ENCODE measurements at places on chromosomes 7 and 10. TPM values are rescaled to one million over a fixed set of nuclear protein-coding genes. Genes with fewer than 3 reads are reported as not detected.
A peak's percentile ranks its signal among the peaks of the same experiment; 100 is the strongest.

DNA sequence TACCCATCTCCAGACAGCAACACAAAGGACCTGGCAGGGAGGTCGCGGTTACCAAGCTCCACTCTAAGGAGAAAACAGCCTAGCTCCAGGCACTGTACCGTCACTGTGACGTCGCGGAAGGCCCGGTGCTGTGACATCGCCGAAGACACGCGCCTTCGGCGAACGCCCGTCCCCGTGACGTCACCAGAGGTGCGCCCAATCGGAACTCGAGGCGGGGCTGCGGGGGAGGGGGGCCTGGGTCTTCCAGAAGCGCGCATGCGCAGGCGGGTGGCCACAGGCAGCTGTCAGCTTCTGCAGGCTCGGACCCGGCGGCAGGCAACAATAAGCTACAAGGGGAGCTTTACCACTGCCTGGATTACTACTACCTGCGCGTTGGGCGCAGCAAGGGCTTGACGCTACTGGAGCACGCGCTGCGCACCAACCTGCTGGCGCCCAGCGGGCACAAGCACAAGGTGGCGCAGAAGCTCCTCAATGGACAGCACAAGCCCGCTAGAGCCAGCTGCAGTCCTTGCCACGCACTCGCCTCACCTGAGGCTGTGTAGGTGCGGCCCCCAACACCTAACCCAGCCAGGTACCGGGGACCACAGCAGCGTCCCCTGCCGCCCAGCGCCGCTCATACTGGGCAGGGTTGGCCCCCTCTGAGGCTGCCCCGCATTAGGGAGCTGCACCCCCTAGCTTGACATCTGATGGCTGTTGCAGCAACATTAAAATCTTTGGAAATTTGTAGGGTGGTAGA lies 208.4 kb downstream of the TPST1 start:
- H3K4me1 ChIP-seq: no peaks in the 10 kb centered on the region
- H3K27me3 ChIP-seq: peaks cover 11% of the 10 kb centered on the region

DNA sequence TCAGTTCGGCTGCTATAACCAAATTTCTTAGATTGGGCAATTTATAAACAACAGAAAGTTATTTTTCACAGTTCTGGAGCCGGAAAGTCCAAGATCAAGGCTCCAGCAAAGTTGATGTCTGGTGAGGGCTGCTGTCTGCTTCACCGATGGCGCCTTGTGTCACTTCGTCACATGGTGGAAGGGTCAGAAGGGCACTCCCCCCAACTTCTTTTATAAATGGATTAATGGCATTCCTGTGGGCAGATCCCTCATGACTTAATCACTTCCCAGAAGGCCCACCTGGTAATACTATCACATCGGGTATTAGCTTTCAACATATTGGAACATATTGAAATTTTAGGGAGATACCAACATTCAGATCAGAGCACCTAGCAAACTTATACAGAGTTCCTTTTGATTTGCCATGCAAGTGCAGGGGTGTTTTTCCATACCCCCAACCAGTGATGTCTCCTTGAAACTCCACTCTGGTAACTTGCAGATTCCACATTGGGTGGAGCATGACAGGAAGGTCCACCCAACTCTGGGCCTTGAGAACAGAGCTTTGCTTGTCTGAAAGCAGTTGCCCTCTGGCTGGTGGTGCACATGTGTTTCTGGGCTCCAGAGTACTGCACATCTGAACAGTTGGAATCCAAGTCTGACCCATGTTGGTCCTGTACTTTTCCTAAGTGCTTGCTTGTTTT lies 85.1 kb upstream of the KMT2E start:
- H3K27ac ChIP-seq: no peak overlapping the region
- H3K4me1 ChIP-seq: peaks cover 5% of the 10 kb centered on the region
- H3K36me3 ChIP-seq: no peaks in the 10 kb centered on the region
- DNase-seq: no peak
- H3K27me3 ChIP-seq: no peaks in the 10 kb centered on the region
- H3K4me3 ChIP-seq: no peak overlapping the region

GRCh38 chr7:80918909-80919721 lies at the start of gene SEMA3C:
SEMA3C (minus strand) TSS chr7:80919051; CDS start chr7:80916781, 2,270 bp downstream.
- peak within 1 kb of the TSS; percentile 58 for H3K4me3 ChIP-seq
- H3K27me3 ChIP-seq: peaks cover 22% of the 10 kb centered on the region

Gene GFRA1
- total RNA-seq: 14.0 TPM

All from neural progenitor cell (in vitro differentiated cells).